ENCODE measurements at places on chromosomes 2 and 18.

GRCh38 chr2:14524041-14524802 is 108.3 kb upstream of the LRATD1 start:
- no peak for DNase-seq

DNA sequence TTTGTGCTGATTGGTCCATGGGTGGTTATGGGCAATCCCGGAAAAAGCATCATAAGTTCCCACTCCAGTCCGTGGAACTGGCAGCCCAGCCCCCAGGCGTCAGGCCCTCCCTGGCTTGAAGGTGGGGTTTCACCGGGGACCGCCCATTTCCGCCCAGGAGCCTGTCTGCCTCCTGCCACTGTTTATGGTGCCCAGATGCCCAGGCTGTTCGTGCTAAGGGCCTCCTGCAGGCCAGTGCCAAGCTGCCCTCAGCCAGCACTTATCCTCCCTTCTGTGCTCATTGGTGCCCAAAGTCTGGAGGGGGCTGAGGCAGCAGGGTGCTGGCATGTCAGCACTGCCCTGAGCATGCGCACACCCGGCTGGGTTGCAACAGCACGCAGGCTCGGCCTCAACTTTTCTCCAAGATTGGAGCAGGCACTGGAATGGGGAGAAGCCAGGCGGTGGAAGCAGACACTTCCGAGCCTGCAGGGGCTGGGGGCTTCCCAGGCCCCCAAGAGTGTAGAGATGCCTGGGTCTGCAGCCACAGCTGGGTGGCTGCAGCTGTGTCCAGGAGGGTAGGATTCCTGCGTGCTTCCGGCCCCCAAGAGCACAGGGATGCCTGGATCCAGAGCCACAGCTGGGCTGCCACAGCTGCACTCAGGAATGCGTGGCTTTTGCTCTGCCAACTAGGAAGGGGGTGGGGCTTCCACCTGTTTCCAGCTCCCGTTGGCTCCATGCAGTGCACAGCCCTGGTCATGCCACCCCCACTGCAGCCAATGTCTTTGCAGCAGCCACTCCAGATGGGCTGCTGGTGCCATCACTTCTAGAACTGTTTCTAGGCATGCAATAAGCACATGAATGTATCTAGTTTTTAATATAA is 74.0 kb downstream of the AGPS start:
- DNase-seq, result no peak

DNA sequence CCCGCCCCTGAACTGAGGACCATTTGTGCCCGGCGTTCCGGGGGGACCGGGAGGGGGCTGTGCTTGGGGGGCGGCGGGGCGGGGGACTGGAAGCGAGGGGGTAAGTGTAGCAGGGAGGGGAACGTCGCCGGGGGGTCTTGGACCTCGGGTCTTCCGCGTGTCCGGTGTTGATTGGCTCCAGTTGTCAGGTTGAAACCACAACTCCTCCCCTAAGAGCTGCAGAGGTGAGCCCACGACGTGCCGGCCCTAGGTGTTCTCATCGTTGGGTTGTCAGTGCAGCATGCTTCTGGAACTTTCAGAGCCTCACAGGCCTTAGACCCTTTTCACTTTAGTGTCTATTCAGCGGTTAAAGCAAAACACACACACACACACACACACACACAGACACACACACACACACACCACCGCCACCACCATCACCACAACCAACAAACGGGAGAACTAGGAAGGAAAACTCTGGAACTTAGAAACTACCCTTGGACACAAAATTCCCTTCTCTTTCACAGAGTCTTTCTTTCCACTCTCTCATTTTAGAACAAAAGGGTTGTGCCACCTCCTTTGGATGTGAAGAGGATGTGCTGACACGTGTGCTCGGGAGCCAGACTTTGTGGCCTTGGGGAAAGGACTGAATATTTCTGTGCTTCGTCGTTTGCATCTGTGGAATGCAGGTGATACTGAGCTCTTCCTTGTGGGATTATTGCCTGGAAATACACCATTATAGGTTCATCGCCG is 6.7 kb upstream of the DLX2 start:
- DNase-seq, result no peak

DNA sequence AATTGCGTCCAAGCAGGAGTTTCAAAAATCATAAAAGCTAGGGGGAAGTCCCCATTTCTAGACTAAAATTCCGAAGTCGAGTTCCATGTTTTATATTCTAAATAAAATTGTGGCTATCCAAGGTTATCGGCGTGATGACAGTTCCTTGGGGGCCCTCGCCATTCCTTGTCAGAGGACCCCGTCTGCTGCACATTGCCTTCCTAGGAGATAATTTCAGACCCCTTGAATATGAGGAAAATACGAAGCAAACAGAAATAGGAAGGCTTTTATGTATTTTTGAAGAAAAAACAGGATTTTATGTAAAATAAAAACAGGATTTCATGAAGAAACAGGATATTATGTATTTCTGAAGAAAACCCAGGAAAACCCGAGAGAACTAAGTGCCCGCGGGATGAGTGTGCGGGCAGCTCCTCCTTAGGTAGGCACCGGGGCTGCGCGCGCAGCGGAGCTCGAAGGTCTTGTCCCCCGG is 465 bp upstream of the PLEKHA3 start:
- no peak for DNase-seq

DNA sequence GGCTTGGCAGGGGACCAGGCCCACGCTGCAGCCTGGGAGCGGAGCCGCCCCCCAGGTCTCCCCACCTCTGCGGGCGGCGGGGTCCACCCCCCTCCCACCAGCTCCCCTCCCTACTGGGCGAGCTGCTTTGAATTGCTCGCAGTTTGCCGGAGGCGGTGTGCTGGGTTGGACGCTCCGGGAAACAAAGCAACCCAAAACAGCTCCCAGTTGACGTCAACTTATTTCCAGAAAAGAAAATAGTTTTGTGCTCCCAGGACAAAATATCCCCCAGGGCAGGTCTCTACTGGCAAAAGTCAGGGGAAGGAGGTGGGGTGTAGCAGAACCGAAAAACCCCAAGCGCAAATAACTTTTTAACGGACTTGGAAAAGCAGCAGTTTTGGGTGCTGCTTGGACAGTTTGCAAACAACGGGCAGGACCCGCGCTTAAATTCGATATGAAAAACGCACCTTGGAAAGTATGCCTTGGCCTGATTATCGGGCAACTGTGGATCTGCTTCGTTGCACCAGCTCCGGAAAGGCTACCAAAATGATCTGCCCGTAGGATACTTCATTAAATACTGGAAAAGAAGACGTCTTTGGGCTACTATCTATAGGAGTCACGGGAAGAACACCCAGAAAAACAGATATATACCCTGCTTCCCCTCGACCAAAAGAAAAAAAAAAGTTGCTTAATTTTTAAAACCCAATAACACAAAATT is 2.8 kb upstream of the KCTD1 start:
- no peak for DNase-seq

DNA sequence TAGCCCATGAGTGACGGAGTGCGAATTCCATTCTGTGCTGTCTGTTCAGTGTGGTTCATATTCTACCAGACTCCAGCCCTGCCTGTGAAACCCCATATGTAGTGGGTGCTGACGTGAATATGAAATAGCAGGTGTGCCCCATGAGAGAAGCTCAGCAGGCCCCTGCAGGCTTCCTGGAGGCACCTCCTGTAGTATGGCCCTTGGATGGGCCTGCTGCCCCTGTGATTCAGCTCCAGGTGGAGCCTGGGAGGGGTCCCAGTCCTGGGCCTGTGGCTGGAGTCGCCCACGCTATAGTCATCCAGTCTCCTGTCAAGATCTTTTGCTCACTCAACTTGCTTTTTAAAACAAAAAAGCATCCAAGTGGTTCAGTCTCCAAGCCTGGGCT is 125.5 kb downstream of the GLI2 start:
- DNase-seq, result no peak

- DNase-seq, result no peak
Measured at GRCh38 chr18:60471652-60472051, 99.1 kb upstream of the MC4R start.

DNA sequence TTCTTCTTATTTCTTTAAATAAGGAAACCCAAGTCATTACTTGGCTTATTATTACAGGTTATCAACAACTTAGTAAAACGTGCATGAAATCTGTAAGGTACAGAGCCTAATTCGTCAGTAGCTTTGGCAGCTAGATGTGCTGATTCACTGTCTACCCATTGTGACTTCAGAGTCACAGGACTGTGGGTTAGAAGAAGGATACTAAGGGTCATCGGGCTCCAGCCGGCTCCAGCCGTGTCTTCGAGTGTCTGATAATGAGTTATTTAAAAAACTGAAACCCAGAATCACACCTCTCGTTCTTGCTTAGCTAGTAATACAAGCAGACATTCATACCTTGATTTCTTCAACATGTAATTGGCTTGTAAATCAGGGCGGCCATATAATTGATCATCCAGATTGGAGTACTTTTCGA is 170.5 kb downstream of the FMNL2 start:
- DNase-seq, result no peak

- DNase-seq, result no peak
Measured at GRCh38 chr2:164134336-164134735, 398.5 kb upstream of the FIGN start.

- DNase-seq, result no peak
Measured at GRCh38 chr2:209773377-209773776, 1.7 kb downstream of the UNC80 start.

DNA sequence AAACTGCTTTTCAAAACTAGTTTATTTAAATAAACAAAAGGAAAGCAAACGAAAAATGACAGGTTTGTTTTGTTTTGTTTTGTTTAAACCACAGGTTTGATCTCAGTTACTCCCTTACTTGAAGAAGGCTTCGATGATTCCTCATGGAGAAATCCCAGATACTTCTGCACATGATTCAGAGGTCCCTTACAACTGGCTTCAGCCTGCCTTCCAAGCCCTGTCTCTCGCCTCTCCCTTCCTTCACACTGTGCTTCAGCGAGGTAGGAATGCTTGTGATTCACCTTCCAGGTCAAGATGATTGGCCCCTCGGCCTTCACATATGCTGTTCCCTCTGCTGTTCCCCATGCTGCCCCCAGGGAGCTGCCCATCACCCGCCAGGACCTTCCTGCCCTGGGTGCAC is 104.1 kb upstream of the ITGA6 start:
- DNase-seq, result no peak

GRCh38 chr2:98822301-98823164 is 91.6 kb upstream of the MGAT4A start:
- peak; percentile 53 for DNase-seq

DNA sequence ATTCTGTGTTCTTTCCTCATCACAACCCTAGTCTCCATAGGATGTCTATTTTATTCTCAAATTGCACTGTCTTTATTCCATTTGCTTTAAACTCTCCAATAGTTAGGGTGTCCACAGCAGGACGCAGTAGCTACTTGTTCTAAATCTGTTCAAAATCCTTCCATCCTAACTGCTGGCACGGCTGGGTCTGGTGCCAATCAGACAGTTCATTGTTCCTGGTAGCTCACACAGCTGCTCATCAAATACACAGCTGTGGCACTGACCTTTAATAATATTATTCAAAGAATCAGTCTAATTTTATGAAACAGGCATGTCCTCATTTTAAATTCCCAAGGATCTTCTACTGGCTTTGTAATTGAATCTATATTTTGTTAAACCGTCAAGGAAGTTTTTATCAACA is 59.7 kb upstream of the TMEFF2 start:
- no peak for DNase-seq

- no peak for DNase-seq
Measured at GRCh38 chr2:64065516-64065915, 46.3 kb upstream of the VPS54 start.

DNA sequence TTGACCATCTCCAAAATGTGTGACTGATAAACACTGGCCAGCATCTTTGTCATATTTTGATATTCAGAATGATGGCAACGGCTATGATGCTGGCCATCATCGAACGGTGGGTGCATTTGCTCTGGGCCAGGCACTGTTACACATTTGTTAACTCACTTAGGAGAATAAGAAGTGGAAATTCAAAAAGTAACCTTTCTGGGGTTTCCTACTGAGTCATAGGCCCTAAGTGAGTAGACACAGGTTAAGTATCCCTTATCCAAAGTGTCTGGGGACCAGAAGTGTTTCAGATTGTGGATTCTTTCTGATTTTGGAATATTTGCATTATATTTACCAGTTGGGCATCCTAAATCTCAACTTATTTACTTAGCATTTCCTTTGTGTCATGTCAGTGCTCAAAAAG is 64.7 kb upstream of the TMEM87B start:
- no peak for DNase-seq

DNA sequence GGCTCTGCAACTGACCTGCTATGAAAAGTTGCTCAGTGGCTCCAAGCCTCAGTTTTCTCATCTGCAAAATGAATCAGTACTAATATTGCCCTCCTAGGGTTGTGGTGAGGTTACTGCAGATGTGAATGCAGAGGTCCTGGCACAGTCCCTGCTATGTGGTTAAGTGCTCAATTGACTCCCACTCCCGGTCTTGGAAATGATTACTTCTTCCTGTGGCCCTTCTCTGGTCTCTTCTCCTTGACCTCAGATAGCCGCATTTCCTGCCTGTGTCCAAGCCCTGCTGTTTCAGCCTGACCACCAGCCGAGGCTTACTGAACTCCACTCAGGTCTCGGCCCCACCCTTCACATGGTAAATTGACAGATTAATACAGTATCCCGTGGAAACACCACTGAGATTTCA is 26.3 kb downstream of the CNGA3 start:
- no peak for DNase-seq

DNA sequence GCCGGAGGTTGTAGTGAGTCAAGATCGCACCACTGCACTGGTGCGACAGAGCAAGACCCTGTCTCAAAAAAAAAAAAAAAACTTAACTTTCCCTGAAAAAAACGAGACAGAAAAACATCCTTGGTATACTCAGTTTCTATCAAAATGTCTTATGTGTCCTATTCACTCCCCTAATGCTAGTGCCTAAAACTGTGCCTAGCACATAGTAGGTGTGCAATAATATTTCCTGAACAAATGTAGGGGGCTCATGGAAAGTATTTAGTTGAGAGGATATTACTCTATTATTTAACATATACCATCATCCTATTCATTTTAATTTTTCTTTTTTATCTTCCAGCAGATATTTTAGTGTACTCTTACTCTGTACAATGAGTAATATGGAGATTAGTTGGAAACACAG is 103.7 kb upstream of the CYP20A1 start:
- no peak for DNase-seq

DNA sequence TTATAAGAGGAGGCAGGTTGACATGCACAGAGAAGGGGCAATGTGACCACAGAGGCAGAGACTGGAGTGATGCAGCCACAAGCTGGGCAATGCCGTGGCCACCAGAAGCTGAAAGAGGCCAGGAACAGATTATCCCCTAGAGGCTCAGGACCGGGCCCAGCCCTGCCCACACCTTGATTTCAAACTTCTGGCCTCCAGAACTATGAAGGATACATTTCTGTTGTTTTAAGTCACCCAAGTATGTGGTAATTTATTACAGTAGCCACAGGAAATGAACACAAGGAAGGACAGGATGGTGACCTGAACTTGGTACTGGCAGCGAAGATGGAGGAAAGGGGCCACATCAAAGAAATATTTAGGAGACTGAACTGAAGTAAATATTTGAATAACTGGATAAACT is 66.8 kb upstream of the RIOK3 start:
- DNase-seq, result no peak

Data from activated CD4-positive, CD25-positive, alpha-beta regulatory T cell treated with anti-CD3 and anti-CD28 coated beads, Interleukin-2, amount 50 U/mL, for 72 hours (primary cell).